Gastrocnemius medialis (tissue), 4 donors: ENCODE measurements at places on chromosomes 4 and X. TPM values are rescaled to one million over a fixed set of nuclear protein-coding genes. Genes with fewer than 3 reads are reported as not detected.

GRCh38 chr4:43846111-43846587 is 602.5 kb downstream of the KCTD8 start:
- no peak overlapping the region for H3K27ac ChIP-seq
- DNase-seq, result no peak
- H3K4me3 ChIP-seq, result no peak overlapping the region
- H3K4me1 ChIP-seq, result no peaks in the 10 kb centered on the region

GRCh38 chr4:113998531-113998930 is 19.1 kb upstream of the ARSJ start:
- H3K27me3 ChIP-seq, result no peaks in the 10 kb centered on the region
- H3K4me1 ChIP-seq, result no peaks in the 10 kb centered on the region
- no peak for DNase-seq

GRCh38 chr4:59063015-59063720 is 1953.0 kb upstream of the IGFBP7 start:
- no peaks in the 10 kb centered on the region for H3K36me3 ChIP-seq
- no peak overlapping the region for H3K27ac ChIP-seq
- H3K4me3 ChIP-seq, result no peak overlapping the region
- no peak for DNase-seq
- no peaks in the 10 kb centered on the region for H3K27me3 ChIP-seq
- H3K4me1 ChIP-seq, result no peaks in the 10 kb centered on the region

GRCh38 chr4:139556724-139557555 is 921 bp upstream of the SETD7 start:
- H3K36me3 ChIP-seq, result no peaks in the 10 kb centered on the region
- H3K4me3 ChIP-seq, result peak overlapping the region; percentile 98
- no peaks in the 10 kb centered on the region for H3K27me3 ChIP-seq
- peaks cover 40% of the 10 kb centered on the region for H3K4me1 ChIP-seq

- no peaks in the 10 kb centered on the region for H3K27me3 ChIP-seq
- H3K4me3 ChIP-seq, result no peak overlapping the region
- no peaks in the 10 kb centered on the region for H3K4me1 ChIP-seq
- H3K36me3 ChIP-seq, result no peaks in the 10 kb centered on the region
- no peak for DNase-seq
- H3K27ac ChIP-seq, result no peak overlapping the region
Observed at GRCh38 chrX:16212436-16212835, 45.2 kb downstream of the MAGEB17 start.

GRCh38 chr4:75598390-75598789 is 31.9 kb downstream of the CDKL2 start:
- H3K36me3 ChIP-seq, result no peaks in the 10 kb centered on the region
- no peak overlapping the region for H3K27ac ChIP-seq
- H3K4me1 ChIP-seq, result no peaks in the 10 kb centered on the region
- no peaks in the 10 kb centered on the region for H3K27me3 ChIP-seq
- H3K4me3 ChIP-seq, result no peak overlapping the region
- DNase-seq, result no peak

- H3K36me3 ChIP-seq, result no peaks in the 10 kb centered on the region
- no peaks in the 10 kb centered on the region for H3K27me3 ChIP-seq
- no peak overlapping the region for H3K4me3 ChIP-seq
- no peaks in the 10 kb centered on the region for H3K4me1 ChIP-seq
- no peak for DNase-seq
Observed at GRCh38 chr4:125801373-125801772, 486.6 kb downstream of the FAT4 start.

- no peak for DNase-seq
- H3K27me3 ChIP-seq, result no peaks in the 10 kb centered on the region
- H3K4me3 ChIP-seq, result no peak overlapping the region
- peaks cover 7% of the 10 kb centered on the region for H3K4me1 ChIP-seq
- H3K27ac ChIP-seq, result no peak overlapping the region
Observed at GRCh38 chr4:153428941-153429475, 37.2 kb upstream of the TMEM131L start.

- no peak overlapping the region for H3K4me3 ChIP-seq
- H3K36me3 ChIP-seq, result peaks cover 4% of the 10 kb centered on the region
- no peak for DNase-seq
- H3K4me1 ChIP-seq, result no peaks in the 10 kb centered on the region
Observed at GRCh38 chrX:150643271-150643670, 49.9 kb upstream of the MTMR1 start.

DNA sequence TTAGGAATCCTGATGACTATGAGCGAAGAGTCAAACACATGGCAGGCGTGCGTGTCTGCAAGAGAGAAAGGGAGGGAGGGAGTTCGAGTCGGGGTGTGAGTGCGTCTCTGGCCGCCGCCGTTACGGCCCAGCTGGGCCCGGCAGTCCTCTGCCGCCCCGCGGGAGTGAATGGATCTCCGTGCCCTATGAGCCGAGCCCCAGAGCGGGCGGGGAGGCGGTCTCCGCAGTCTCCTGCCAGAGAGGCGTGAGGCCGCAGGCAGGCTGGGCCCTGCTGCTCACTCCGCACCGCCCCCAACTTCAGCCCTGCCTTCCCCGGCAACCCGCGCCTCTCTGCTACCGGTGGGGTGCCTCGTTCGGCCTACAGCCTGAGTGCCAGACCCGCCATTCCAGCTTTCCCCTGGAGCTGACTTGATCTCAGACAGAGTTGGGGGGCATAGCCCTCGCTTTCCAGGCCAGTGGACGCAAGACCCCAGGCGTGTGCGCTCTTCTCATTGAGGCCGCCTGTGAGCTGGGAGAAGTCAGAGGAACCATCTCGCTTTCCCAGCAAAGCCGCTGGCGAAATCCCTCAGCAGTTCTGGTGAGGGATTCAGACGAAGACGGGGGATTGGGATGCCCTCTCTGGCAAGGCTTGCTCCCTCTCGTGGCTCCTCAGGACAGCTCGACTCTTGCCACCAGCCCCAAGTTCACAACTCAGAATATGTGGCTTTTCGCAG is 1.4 kb downstream of the SLC16A2 start:
- no peaks in the 10 kb centered on the region for H3K27me3 ChIP-seq
- peak overlapping the region; percentile 56 for H3K4me3 ChIP-seq
- DNase-seq, result peak; percentile 21
- peak overlapping the region; percentile 64 for H3K27ac ChIP-seq
- no peaks in the 10 kb centered on the region for H3K36me3 ChIP-seq
- H3K4me1 ChIP-seq, result peaks cover 8% of the 10 kb centered on the region

DNA sequence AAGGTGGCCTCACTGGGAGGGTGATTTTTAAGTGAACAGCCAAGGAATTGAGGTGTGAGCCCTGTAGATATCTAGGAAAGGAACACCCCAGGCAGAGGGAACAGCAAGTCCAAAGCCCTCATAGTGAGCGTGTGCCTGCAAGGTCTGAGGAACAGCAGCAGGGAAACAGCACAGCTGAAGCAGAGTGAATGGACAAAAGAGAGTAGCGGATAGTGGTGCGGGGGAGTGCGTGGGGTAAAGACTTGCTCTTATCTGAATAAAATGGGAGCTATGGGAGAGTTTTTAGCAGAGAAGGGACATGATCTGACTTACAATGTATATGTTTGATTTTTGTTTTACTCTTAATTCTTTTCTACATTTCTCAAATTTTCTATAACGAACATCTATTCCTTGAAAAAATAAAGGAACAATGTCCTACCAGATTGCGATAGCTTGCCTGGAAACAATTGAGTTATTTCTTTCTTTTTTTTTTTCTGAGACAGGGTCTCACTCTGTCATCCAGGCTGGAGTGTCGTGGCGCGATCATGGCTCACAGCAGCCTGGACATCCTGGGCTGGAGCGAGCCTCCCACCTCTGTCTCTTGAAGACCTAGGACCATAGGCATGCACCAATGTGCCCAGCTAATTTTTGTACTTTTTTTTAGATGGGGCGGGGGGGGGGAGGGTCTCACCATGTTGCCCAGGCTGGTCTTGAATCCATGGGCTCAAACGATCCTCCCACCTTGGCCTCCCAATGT is 19.5 kb upstream of the HADH start:
- no peaks in the 10 kb centered on the region for H3K36me3 ChIP-seq
- no peak overlapping the region for H3K27ac ChIP-seq
- H3K27me3 ChIP-seq, result no peaks in the 10 kb centered on the region
- H3K4me1 ChIP-seq, result no peaks in the 10 kb centered on the region
- no peak overlapping the region for H3K4me3 ChIP-seq
- DNase-seq, result no peak

GRCh38 chr4:118869808-118870342 is 18.8 kb upstream of the SYNPO2 start:
- no peak overlapping the region for H3K27ac ChIP-seq
- no peak overlapping the region for H3K4me3 ChIP-seq
- no peaks in the 10 kb centered on the region for H3K4me1 ChIP-seq
- no peaks in the 10 kb centered on the region for H3K27me3 ChIP-seq
- DNase-seq, result no peak

DNA sequence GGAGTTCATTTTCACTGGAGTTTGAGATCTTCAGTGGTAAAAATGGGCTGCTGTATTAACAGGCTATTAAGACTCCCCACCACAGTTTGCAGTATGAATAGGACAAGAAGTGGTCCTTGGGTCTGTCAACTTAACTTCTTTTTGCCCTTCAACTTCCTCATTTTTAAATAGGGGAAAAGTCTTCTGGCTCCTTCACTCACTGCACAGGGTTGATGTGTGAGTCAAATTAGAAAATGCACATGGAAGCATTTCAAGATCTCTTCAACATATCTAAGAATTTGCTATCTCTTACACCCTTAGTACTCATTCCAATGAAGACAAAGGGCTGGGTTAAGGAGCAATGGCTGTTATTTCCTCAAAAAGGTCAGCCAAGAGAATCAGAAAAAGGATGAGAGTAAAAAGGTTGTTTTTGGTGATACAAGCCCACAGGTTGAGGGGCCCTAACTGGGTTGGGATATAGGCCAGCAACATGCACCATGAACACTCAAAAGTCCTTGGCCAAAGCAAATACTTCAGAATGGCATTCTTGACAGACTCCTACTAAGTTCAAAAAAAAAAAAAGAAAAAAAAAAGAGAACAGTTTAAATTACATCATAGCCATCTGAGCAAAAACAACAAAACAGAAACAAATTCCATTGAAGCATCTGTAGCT is 13.4 kb downstream of the PDE5A start:
- no peaks in the 10 kb centered on the region for H3K36me3 ChIP-seq
- H3K27me3 ChIP-seq, result no peaks in the 10 kb centered on the region
- no peak overlapping the region for H3K27ac ChIP-seq

GRCh38 chr4:6898763-6899162 is 10.9 kb upstream of the TBC1D14 start:
- no peak for DNase-seq
- no peaks in the 10 kb centered on the region for H3K4me1 ChIP-seq
- no peaks in the 10 kb centered on the region for H3K27me3 ChIP-seq

DNA sequence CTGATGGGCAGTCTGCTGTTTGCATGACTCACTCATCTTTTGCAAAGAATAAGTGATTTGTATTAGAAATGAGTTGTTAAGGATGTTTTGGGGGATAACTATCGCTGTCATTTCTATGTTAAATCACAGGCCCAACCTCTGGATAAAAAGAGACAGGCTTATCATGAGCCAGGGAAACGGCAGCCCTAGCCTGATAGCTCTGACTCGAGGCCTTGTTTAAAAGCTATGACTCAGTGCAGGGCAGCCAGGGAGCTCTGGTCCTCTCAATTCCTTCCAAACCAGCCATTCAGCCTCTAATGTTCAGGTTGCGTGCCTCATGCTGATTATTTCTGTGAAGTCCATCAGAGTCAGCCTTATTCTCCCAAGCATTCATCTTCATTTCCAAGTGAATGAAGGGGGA is 305.9 kb upstream of the HAND2 start:
- no peaks in the 10 kb centered on the region for H3K36me3 ChIP-seq
- no peaks in the 10 kb centered on the region for H3K27me3 ChIP-seq
- H3K4me1 ChIP-seq, result no peaks in the 10 kb centered on the region

GRCh38 chr4:101328063-101328602 is 19.2 kb downstream of the PPP3CA start:
- no peak for DNase-seq
- H3K36me3 ChIP-seq, result no peaks in the 10 kb centered on the region
- H3K4me3 ChIP-seq, result no peak overlapping the region
- H3K27ac ChIP-seq, result no peak overlapping the region
- no peaks in the 10 kb centered on the region for H3K27me3 ChIP-seq
- peaks cover 38% of the 10 kb centered on the region for H3K4me1 ChIP-seq

- H3K27ac ChIP-seq, result no peak overlapping the region
- no peaks in the 10 kb centered on the region for H3K4me1 ChIP-seq
- H3K4me3 ChIP-seq, result no peak overlapping the region
- DNase-seq, result no peak
- H3K36me3 ChIP-seq, result no peaks in the 10 kb centered on the region
Observed at GRCh38 chr4:102535398-102536082, 34.4 kb downstream of the NFKB1 start.

DNA sequence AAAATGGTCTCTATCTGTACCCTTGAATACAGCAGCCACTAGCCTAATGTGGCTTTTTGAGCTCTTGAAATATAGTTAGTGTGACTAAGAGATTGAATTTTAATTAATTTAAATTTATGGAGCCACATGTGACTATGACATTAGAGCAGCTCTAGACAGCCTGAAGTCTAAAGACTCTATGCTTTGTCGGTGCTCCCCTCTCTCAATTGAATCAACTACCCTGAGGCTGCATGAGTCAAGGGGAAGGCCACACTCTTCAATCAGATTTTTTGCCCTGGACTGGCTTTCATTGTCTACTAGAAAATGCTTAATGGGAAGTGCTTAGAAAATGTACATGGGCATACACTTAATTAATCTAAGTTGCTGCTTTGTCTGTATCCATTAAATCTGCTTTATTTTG is 11.7 kb downstream of the TLR7 start:
- H3K4me3 ChIP-seq, result no peak overlapping the region
- H3K4me1 ChIP-seq, result no peaks in the 10 kb centered on the region
- no peaks in the 10 kb centered on the region for H3K36me3 ChIP-seq
- H3K27ac ChIP-seq, result no peak overlapping the region
- no peaks in the 10 kb centered on the region for H3K27me3 ChIP-seq

GRCh38 chr4:26299254-26299882 is 21.4 kb upstream of the RBPJ start:
- no peak for DNase-seq
- H3K27me3 ChIP-seq, result no peaks in the 10 kb centered on the region
- no peak overlapping the region for H3K4me3 ChIP-seq
- H3K36me3 ChIP-seq, result no peaks in the 10 kb centered on the region
- no peak overlapping the region for H3K27ac ChIP-seq

DNA sequence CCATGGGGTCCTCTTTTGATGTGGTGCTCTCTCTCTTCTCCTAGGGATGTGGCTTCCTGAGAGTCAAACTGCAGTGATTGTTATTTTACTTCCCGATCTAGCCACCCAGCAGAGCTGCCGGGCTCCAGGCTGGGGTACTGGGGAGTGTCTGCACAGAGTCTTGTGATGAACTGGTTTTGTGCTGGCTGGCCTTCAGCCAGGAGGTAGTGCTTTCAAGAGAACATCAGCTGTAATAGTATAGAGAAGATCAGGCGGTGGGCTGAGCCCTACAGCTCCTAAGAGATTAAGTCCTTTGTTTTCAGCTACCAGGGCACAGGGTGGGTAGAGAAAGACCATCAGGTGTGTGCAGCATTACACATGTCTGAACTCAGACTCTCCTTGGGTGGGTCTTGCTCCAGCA is 59.0 kb upstream of the AGTR2 start:
- H3K27me3 ChIP-seq, result no peaks in the 10 kb centered on the region
- DNase-seq, result no peak
- no peaks in the 10 kb centered on the region for H3K36me3 ChIP-seq
- H3K4me1 ChIP-seq, result no peaks in the 10 kb centered on the region
- H3K4me3 ChIP-seq, result no peak overlapping the region

FAM50A gene
- 53.0 TPM for total RNA-seq

HAND2 gene
- 2.4 TPM for total RNA-seq

RAB40AL gene
- total RNA-seq, result not detected

ETDA gene
- not detected for total RNA-seq

TKTL2 gene
- total RNA-seq, result not detected

NAA15 gene
- total RNA-seq, result 48.8 TPM

STPG2 gene
- not detected for total RNA-seq

OTC gene
- not detected for total RNA-seq

FAAH2 gene
- total RNA-seq, result not detected

FAM133A gene
- total RNA-seq, result not detected

ATRX gene
- 75.9 TPM for total RNA-seq

PACRGL gene
- 23.1 TPM for total RNA-seq
